A549 treated with CORT108297 at 1 μM for 4 hours (cell line): ENCODE measurements at places on chromosomes 5 and 9. TPM values are rescaled to one million over a fixed set of nuclear protein-coding genes. Genes with fewer than 3 reads are reported as not detected.

The ISL1 gene
- total RNA-seq, result 0.05 to 0.07 TPM in 2 of 5 replicates, not detected in the others

The GMCL2 gene
- total RNA-seq, result 0.02 TPM in 1 of 5 replicates, not detected in the others

The LIX1 gene
- not detected in 5 replicates for total RNA-seq

The PCDHGC4 gene
- total RNA-seq, result 0.01 to 0.05 TPM (median 0.03 TPM) in 3 of 5 replicates, not detected in the others

The SV2C gene
- not detected in 5 replicates for total RNA-seq

The SAPCD2 gene
- total RNA-seq, result 15.2 to 28.2 TPM (median 25.3 TPM) in 5 replicates

The PRDM9 gene
- total RNA-seq, result not detected in 5 replicates

The KIF12 gene
- total RNA-seq, result 1.5 to 3.5 TPM (median 2.3 TPM) in 5 replicates

The MORN5 gene
- not detected in 5 replicates for total RNA-seq

The SAP30L gene
- total RNA-seq, result 28.1 to 32.1 TPM (median 29.1 TPM) in 5 replicates

The TSSK1B gene
- total RNA-seq, result not detected in 5 replicates

The ROR2 gene
- 0.83 to 2.0 TPM (median 1.8 TPM) in 5 replicates for total RNA-seq

The CATSPER3 gene
- total RNA-seq, result 0.23 to 0.48 TPM (median 0.41 TPM) in 5 replicates

The IRX1 gene
- total RNA-seq, result not detected in 5 replicates
